ENCODE measurements at places on chromosomes 16 and 17.

- no peak for DNase-seq
Measured at GRCh38 chr17:21376759-21377690, 868 bp downstream of the KCNJ12 start.

DNA sequence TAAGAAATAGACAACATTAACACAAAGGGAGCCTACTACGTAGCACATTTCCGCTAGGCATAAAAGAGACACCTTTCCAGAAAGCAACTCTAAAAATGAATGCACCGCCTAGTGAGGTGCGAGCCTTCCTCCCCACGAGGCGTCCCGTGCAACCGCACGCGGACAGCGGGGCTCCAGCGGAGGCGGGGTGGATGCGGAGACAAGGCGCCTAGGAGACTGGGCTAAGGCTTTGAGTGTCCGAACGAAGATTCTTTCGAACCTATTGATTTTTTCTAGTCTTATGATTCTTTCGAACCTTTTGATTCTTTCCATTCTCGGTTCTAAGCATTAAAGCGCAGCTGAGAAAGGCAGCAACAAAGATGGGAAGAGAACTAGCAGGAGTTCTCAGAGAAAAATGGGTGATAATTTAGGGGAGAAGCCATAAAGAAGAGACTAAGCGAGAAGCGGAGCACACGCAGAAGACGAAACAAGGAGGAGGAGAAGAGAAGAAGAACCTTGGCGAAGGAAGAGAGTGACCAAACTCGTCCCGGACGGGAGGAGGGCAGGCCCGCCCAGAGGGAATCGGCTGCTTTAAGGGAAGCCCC, 394 bp upstream of the CPD start:
- no peak for DNase-seq

- DNase-seq: no peak
Measured at GRCh38 chr16:52932321-52932720, 120.4 kb downstream of the CHD9NB start.

- DNase-seq: no peak
Measured at GRCh38 chr17:76327696-76328095, 19.6 kb upstream of the QRICH2 start.

DNA sequence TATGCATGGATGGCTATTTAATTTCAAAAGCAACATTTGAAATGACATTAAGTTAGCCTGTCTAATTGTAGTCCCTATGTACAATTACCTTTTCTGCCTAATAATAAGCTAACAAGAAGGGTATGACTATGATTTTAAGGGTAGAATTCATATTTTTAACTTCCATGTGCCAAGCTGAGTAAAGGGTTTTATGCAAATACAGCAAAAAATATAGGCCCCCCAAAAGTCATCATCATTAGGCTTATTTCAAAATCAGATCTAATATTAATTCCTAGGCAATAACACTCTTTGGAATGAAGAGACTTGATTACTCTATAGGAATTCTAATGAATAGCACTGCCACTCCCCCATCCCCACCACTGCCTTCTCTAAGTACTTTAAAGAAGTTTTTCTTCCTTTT, 155.9 kb upstream of the DYNLRB2 start:
- no peak for DNase-seq
